ENCODE measurements at places on chromosomes 12 and 14. TPM values are rescaled to one million over a fixed set of nuclear protein-coding genes. Genes with fewer than 3 reads are reported as not detected.

Gene RNASE11
- 1.2 TPM for total RNA-seq

Gene RPL36AL
- 183 TPM for total RNA-seq

Gene RNF212B
- total RNA-seq, result not detected

Gene SELPLG
- total RNA-seq, result 7.7 TPM

Gene DTX3
- total RNA-seq, result 17.6 TPM

Gene TSPAN9
- total RNA-seq, result 54.4 TPM

Gene PITPNM2
- total RNA-seq, result 4.1 TPM

Gene OR4E2
- 8.4 TPM for total RNA-seq

Gene HCAR3
- 0.96 TPM for total RNA-seq

Gene ABCC9
- 37.1 TPM for total RNA-seq

Gene HOXC9
- total RNA-seq, result 10.4 TPM

Gene SBNO1
- 20.9 TPM for total RNA-seq

Gene P2RX2
- not detected for total RNA-seq

Gene NEUROD4
- 3.4 TPM for total RNA-seq

Gene ENO2
- total RNA-seq, result 19.7 TPM

Gene RPL6
- 716 TPM for total RNA-seq

Gene PRICKLE1
- total RNA-seq, result 22.4 TPM

Gene NOXRED1
- 0.48 TPM for total RNA-seq

Gene AICDA
- total RNA-seq, result 0.96 TPM

Gene ZC2HC1C
- 0.48 TPM for total RNA-seq
